ENCODE measurements at places on chromosomes 6 and 20.
A peak's percentile ranks its signal among the peaks of the same experiment; 100 is the strongest.

- peak; percentile 58 for DNase-seq
These were observed 47.6 kb downstream of the PPP1R3G start for GRCh38 chr6:5132731-5133130.

DNA sequence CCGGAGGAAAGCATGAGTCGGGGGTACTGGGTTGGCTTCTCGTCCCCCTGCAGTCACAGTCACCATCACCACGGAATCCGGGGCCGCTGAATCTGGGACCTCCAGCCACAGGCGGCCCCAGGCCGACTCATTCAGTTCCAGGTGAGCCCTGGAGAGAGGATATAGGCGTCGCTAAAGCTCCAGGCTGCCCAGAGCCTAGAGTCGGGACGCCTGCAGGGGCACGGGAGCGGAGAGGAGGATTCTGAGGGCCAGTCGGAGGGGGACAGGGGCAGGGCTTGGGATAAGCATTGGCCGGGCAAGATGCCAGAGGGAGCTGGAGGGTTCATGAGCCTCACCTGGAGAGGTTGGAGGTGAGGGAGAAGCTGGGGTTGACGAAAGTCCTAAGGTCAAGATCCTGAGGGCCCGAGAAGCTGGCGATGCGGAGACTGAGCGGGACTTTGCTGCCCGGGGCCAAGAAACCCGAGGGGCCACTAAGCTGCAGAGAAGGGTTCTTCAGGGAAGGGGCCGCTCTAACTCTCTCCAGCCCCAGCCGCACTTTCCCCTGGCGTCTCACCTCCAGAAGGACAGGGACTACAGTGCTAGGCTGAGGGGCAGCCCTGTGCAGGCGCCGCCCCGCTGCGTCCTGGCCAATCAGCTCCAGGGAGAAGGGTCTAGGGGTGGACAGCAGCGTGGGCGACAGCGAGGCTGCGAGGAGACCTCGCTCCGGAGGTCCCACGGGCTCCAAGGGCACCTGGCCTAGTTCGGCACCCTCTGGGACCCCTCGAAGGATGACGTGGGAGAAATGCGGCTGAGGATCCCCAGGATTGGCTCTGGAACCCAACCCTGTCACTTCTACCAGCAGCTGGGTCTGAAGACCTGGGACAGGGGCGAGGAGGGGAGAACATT lies 3.7 kb downstream of the SAPCD1 start:
- no peak for DNase-seq

DNA sequence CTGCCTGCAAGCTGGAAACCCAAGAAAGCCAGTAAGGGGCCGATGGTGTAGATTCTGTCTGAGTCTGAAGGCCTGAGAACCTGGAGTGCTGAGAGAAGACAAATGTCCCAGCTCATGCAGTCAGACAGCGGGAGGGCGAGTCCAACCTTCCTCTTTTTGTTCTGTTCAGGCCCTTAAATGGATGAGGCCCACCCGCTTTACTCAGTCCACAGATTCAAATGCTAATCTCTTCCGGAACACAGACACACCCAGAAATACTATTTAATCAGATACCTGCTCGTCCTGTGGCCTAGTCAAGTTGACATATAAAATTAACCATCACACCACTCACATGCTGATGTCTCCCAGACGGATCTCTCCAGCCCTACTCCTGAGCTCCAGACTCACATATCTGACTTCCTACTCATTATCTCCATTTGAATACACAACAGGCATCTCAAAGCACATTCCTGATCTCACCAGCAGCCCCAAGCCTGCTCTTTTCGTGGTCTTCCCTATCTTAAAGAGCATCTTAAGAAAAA lies 26.7 kb upstream of the SRC start:
- no peak for DNase-seq

DNA sequence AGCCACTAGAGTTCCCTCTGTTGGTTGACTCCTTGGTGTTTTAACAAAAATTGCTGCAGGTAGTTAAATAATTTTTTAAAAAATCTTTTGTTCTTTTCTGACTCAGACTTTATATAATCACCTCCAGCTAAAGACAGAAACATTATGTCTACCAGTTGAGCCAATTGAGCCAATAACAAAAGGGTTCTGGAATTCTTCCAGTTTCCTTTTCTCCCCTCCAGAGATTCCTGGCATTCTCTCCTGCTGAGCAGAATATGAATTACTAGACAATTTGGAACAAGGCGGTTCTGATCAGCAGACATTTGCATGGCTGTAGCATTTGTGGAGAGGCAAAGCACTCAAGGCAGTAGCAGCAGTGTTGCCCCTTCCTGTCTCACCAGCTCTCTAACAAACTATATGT lies 144.0 kb upstream of the SLC35B3 start:
- no peak for DNase-seq

- DNase-seq = no peak
These were observed 134.2 kb downstream of the MEI4 start for GRCh38 chr6:77786935-77787629.

DNA sequence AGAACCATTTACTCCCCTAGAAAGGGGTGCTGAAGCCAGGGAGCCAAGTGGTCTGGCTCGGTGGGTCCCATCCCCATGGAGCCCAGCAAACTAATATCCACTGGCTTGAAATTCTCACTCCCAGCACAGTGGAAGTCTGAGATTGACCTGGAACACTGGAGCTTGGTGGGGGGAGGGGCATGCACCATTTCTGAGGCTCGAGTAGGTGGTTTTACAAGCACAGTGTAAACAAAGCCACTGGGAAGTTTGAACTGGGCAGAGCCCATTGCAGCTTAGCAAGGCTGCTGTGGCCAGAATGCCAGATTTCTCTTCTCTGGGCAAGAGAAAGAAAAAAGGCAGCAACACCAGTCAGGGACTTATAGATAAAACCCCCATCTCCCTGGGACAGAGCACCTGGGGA lies 855.8 kb upstream of the CITED2 start:
- no peak for DNase-seq

GRCh38 chr6:119156757-119157505 lies 78.5 kb upstream of the FAM184A start:
- DNase-seq = no peak

GRCh38 chr6:160391419-160392116 lies 43.4 kb downstream of the SLC22A3 start:
- DNase-seq = no peak

DNA sequence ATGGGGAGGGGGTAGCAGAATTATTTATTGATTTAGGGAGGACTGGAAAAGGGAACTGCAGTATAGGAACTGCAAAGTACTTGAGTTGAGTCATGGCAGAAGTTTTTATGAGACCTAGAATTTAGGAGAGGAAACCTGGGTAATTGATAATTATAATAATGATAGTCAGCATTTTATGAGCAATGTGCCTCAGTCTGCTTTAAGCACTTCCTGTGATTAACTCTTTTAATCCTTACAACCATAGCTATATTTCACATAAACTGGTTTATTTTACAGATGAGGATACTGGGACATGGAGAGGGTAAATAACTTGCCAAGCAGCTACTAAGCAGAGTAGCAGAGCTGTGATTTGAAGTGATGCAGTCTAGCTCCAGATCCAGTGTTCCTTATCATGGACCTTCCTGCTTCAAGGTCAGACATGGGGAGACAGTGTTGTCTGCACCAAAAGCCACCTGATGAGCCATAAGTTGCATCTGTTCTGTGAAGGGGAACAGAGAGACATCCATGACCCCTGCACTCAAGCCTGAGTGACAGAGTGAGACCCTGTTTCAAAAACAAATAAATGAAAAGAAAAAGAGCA lies 13.6 kb downstream of the LRRC1 start:
- no peak for DNase-seq

Measured in hypothalamus (tissue), 51 donors.